Activated T-helper 2 cell treated with anti-CD3 and anti-CD28 coated beads, Interferon-gamma antibody, Interleukin-2, Interleukin-4, amounts not matched to agents 10 μg/mL and 5 μg/mL and 100 μg/mL, durations not matched to agents 14 hours and 24 hours and 36 hours (primary cell): ENCODE measurements at places on chromosomes 5 and 9. TPM values are rescaled to one million over a fixed set of nuclear protein-coding genes. Genes with fewer than 3 reads are reported as not detected.
A peak's percentile ranks its signal among the peaks of the same experiment; 100 is the strongest.

GRCh38 chr5:80713631-80714030 lies 58.8 kb upstream of the DHFR start:
- DNase-seq = no peak
- H3K4me3 ChIP-seq = no peak overlapping the region
- no peaks in the 10 kb centered on the region for H3K27me3 ChIP-seq
- no peak overlapping the region for H3K27ac ChIP-seq
- H3K4me1 ChIP-seq = peaks cover 17% of the 10 kb centered on the region

GRCh38 chr5:173670130-173670651 lies 53.7 kb upstream of the BOD1 start:
- no peak overlapping the region for H3K27ac ChIP-seq
- peaks cover 5% of the 10 kb centered on the region for H3K4me1 ChIP-seq
- H3K4me3 ChIP-seq = no peak overlapping the region
- no peaks in the 10 kb centered on the region for H3K36me3 ChIP-seq
- H3K27me3 ChIP-seq = no peaks in the 10 kb centered on the region
- DNase-seq = no peak

DNA sequence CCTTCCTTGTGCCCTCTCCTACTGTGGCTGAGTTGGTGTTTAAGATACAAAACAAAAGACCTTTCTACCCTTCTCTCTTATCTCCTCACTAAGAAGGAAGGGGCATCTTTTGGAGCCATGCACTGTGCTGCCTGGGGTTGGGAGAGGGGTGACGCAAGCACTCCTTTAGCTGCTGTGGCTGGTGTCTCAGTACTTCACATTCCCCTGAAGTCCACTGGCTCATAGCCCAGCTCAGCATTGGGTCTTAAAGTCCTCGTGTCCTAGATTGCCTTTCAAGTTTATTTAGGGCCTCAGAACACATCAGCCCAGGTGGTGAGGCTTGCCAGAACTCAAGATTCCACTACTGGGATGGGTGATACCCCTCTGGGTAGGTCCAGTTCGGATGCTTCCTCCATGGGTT lies 325.9 kb upstream of the CYLC2 start:
- no peaks in the 10 kb centered on the region for H3K4me1 ChIP-seq
- no peak overlapping the region for H3K4me3 ChIP-seq
- no peak overlapping the region for H3K27ac ChIP-seq
- H3K27me3 ChIP-seq = no peaks in the 10 kb centered on the region
- H3K36me3 ChIP-seq = no peaks in the 10 kb centered on the region

DNA sequence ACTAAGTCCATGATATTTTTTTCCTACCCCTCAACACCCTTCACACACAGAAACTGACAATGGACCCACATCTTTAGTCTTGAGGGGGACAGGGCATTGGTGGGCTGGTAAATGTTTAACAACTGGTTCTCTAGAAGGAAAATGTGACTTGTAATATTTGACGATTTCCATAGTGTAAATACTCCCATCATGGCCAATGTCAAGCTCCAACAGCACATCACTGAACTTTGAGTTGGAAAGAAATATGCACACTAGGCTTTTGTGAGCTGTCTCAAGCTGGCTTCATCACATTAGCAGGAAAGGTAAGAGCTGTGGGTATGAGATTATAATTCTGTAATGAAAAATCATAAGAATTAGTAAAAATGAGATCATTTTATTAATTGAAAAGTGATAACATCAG lies 189.9 kb upstream of the PRLR start:
- no peaks in the 10 kb centered on the region for H3K4me1 ChIP-seq
- no peaks in the 10 kb centered on the region for H3K36me3 ChIP-seq
- no peak for DNase-seq
- no peak overlapping the region for H3K4me3 ChIP-seq

- H3K4me3 ChIP-seq = no peak overlapping the region
- no peaks in the 10 kb centered on the region for H3K27me3 ChIP-seq
- peaks cover 4% of the 10 kb centered on the region for H3K4me1 ChIP-seq
- no peaks in the 10 kb centered on the region for H3K36me3 ChIP-seq
- no peak overlapping the region for H3K27ac ChIP-seq
These were observed 168.7 kb downstream of the XRCC4 start for GRCh38 chr5:83246071-83246470.

GRCh38 chr9:11023201-11023600 lies 410.4 kb upstream of the PTPRD start:
- no peak overlapping the region for H3K4me3 ChIP-seq
- H3K27me3 ChIP-seq = no peaks in the 10 kb centered on the region
- no peaks in the 10 kb centered on the region for H3K4me1 ChIP-seq
- H3K36me3 ChIP-seq = no peaks in the 10 kb centered on the region

DNA sequence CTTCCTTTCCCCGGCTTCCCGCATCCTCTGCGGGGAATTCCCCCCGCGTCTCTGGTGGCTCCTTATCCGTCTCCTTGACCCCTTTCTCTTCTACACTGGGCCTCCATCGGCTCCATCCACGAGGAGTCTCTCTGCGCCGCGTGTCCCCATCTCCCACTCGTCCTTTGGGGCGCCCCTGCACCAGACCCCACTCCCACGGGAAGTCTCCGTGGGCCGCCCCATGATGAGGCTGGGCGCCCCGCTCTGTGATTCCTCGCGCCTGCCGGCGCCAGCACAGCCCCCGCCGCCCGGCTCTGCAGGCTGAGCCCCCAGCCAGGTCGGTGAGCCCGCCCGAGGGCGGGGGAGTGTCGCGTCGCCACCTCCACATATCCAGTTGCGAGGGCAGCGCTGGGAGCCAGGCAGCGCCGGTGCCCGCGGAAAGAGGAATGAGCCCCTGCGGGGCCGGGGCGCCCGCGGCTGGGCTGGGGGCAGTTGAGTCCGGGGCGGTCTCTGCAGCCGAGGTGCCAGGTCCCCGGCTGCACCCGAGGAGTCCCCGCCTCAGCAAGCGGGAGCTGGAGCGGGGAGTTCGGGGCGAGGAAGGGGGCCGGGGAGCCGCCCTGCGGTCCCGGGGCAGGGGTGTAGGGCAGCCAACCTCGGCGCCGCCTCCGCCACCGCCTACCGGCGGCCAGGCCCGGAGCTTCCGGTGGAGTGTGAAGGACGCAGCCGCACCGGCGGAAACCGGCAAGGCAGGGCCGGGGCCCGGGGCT lies 2.1 kb upstream of the TRAF1 start:
- peaks cover 29% of the 10 kb centered on the region for H3K36me3 ChIP-seq
- H3K27me3 ChIP-seq = no peaks in the 10 kb centered on the region
- H3K4me3 ChIP-seq = peak overlapping the region; percentile 92
- H3K4me1 ChIP-seq = peaks cover 67% of the 10 kb centered on the region
- peak; percentile 81 for DNase-seq

DNA sequence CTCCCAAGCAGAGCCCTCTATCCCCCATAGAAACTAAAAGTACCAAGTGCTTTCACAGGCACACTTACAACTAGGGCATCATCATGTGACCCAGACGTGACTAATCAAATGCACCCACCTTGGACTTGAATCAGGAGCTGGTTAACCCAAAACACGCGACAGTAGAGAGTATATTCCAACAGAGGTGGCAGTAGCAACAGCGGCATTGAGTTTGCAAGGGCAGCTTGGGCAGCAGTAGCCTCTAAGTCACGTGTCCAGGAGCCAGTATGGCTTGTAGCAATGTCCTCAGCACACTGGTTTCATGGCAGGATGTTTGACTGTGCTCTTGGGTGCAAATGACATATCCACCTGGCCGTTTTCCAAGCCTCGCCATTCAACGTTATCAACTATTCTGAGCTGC lies 73.4 kb upstream of the DNAH5 start:
- H3K4me3 ChIP-seq = no peak overlapping the region
- H3K27me3 ChIP-seq = peaks cover 2% of the 10 kb centered on the region
- H3K27ac ChIP-seq = no peak overlapping the region
- H3K4me1 ChIP-seq = no peaks in the 10 kb centered on the region
- no peak for DNase-seq
- H3K36me3 ChIP-seq = no peaks in the 10 kb centered on the region

GRCh38 chr5:150750469-150750868 lies 8.3 kb downstream of the DCTN4 start:
- DNase-seq = no peak
- H3K27me3 ChIP-seq = no peaks in the 10 kb centered on the region
- H3K4me3 ChIP-seq = no peak overlapping the region
- H3K27ac ChIP-seq = peak overlapping the region; percentile 64
- H3K4me1 ChIP-seq = peaks cover 27% of the 10 kb centered on the region
- H3K36me3 ChIP-seq = peaks cover 69% of the 10 kb centered on the region

- no peak for DNase-seq
- H3K27ac ChIP-seq = no peak overlapping the region
- no peaks in the 10 kb centered on the region for H3K36me3 ChIP-seq
- no peaks in the 10 kb centered on the region for H3K27me3 ChIP-seq
These were observed 221.6 kb downstream of the NR2F1-AS1 start for GRCh38 chr5:93359296-93359959.

DNA sequence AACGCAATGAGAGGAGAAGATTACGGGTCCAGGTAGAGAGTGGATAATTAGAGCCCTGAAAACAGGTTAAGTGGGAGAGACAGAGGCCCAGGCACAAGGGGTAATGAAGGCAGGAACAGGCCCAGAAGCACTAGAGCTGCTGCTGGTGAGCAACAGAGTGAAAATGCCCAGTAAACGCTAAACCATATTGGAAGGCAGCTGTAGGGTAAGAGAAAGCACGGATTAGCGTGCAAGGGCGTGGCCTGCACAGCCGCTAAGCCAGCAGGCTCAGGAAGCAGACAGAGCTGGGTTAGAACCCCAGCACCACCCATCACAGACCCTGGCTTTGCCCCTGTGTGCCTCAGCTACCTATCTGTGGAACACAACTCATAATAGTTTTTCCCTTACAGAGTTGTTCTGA lies 93.2 kb downstream of the PAX5 start:
- H3K36me3 ChIP-seq = no peaks in the 10 kb centered on the region
- no peaks in the 10 kb centered on the region for H3K4me1 ChIP-seq
- H3K4me3 ChIP-seq = no peak overlapping the region

DNA sequence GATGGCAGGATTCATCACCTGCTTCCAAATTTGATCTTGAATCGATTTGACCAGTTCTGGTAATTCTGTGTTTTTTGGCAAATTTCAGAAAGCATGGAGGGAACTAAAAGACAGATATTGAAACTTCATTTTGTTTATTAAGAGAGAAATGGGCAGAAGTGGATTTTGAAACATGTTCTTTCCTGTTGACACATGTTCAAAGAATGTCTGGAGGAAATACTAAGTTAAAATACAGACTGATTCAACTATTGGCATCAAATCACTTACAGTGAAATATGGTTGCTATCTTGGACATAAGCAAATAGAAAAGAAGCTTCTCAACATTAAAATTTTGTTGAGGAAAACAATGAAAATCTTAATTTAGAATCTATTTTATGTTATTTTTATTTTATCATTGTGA lies 19.3 kb upstream of the GZMK start:
- no peak overlapping the region for H3K27ac ChIP-seq
- no peak for DNase-seq
- peaks cover 70% of the 10 kb centered on the region for H3K4me1 ChIP-seq
- peaks cover 55% of the 10 kb centered on the region for H3K36me3 ChIP-seq
- H3K4me3 ChIP-seq = no peak overlapping the region

DNA sequence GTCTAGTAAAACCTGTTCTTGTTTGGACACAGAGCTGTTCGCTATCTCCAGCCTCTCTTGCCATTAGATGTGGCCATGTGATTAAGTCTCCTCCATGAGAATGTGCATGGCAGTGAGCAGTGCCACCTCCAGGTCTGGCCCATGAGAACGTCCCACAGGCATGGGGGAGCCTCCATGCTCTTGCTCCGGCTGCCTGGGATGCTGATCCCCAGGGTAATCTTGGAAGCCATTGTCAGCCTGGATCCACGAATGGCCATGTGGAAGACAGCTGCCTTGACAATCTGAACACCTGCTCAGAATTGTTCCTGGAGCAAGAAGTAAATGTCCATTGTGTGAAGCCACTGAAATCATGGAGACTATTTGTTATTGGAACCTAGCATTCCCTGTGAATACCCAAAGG lies 83.5 kb downstream of the FSTL4 start:
- no peak for DNase-seq
- H3K27ac ChIP-seq = no peak overlapping the region
- no peak overlapping the region for H3K4me3 ChIP-seq
- no peaks in the 10 kb centered on the region for H3K27me3 ChIP-seq
- H3K36me3 ChIP-seq = no peaks in the 10 kb centered on the region

GRCh38 chr9:129464972-129465833 lies 155.7 kb downstream of the C9orf50 start:
- H3K36me3 ChIP-seq = no peaks in the 10 kb centered on the region
- no peak overlapping the region for H3K4me3 ChIP-seq
- H3K4me1 ChIP-seq = peaks cover 14% of the 10 kb centered on the region
- no peak overlapping the region for H3K27ac ChIP-seq

- H3K36me3 ChIP-seq = peaks cover 12% of the 10 kb centered on the region
- no peak overlapping the region for H3K27ac ChIP-seq
- H3K4me1 ChIP-seq = peaks cover 42% of the 10 kb centered on the region
- H3K4me3 ChIP-seq = no peak overlapping the region
These were observed 5.4 kb downstream of the CCNI2 start for GRCh38 chr5:132752581-132753125.

- H3K36me3 ChIP-seq = no peaks in the 10 kb centered on the region
- no peak overlapping the region for H3K27ac ChIP-seq
- H3K4me1 ChIP-seq = no peaks in the 10 kb centered on the region
- H3K4me3 ChIP-seq = no peak overlapping the region
- no peak for DNase-seq
These were observed 2.5 kb downstream of the IL33 start for GRCh38 chr9:6218099-6218502.

DNA sequence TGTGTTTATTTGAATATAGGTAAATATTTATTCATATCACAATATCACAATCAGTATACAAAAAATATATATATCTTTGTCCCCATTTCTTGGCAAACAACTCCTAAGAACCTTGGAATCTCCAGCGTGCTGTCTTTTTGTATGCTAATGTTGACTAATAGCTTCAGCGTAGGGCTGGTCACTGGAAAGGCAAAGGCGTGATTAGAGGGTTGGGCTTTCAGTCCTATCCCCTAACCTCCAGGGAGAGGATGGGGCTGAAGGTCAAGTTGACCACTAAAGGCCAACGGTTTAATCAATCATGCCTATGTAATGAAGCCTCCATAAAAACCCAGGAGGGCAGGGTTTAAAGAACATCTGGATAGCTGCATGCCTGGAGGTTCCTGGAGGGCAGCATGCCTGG lies 79.6 kb upstream of the BNC2 start:
- no peaks in the 10 kb centered on the region for H3K36me3 ChIP-seq
- H3K4me3 ChIP-seq = no peak overlapping the region
- no peaks in the 10 kb centered on the region for H3K4me1 ChIP-seq
- DNase-seq = no peak
- no peak overlapping the region for H3K27ac ChIP-seq

PCDH1 gene
- not detected in 2 replicates for total RNA-seq

SLC27A6 gene
- total RNA-seq = not detected in 2 replicates

WDR5 gene
- total RNA-seq = 54.0 and 58.9 TPM in 2 replicates

GFPT2 gene
- total RNA-seq = 0.37 TPM in 1 of 2 replicates, not detected in the other

ORM2 gene
- not detected in 2 replicates for total RNA-seq

FREM1 gene
- total RNA-seq = not detected in 2 replicates

MTRR gene
- total RNA-seq = 61.9 and 71.4 TPM in 2 replicates
